AG10803 (cell line): ENCODE measurements at places on chromosomes 6 and 20.

- no peak for DNase-seq
Observed at GRCh38 chr6:96940322-96940721, 15.8 kb downstream of the KLHL32 start.

DNA sequence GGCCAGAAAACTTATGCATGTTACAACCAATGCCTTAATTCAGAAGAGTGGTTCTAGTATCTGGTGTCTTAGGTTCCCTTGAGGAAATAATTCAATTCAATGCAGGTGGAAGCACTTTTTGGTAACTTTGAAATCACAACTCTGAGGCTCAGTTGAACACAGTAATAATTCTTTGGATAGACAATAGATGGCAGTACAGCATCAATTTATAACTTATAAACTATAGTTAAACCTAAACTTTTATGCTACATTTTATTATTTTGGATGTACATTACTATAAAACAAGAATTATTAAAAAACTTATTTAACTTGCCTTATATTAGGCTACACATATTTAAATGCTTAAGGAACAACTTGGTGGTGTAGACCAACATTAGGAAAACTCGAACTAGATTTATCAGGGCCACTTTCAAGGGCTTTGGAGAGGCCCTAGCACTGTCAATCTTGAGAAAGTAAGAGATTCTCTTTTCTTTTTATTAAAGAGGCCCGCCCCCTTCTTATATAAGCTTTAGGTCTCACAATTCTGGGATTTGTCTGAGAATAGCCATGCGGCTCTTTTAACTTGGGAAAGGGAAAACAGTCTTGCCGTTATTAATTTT is 85.9 kb downstream of the CRYBG1 start:
- DNase-seq, result peak; percentile 10

- DNase-seq, result no peak
Observed at GRCh38 chr20:9981829-9982228, 53.0 kb upstream of the ANKEF1 start.

DNA sequence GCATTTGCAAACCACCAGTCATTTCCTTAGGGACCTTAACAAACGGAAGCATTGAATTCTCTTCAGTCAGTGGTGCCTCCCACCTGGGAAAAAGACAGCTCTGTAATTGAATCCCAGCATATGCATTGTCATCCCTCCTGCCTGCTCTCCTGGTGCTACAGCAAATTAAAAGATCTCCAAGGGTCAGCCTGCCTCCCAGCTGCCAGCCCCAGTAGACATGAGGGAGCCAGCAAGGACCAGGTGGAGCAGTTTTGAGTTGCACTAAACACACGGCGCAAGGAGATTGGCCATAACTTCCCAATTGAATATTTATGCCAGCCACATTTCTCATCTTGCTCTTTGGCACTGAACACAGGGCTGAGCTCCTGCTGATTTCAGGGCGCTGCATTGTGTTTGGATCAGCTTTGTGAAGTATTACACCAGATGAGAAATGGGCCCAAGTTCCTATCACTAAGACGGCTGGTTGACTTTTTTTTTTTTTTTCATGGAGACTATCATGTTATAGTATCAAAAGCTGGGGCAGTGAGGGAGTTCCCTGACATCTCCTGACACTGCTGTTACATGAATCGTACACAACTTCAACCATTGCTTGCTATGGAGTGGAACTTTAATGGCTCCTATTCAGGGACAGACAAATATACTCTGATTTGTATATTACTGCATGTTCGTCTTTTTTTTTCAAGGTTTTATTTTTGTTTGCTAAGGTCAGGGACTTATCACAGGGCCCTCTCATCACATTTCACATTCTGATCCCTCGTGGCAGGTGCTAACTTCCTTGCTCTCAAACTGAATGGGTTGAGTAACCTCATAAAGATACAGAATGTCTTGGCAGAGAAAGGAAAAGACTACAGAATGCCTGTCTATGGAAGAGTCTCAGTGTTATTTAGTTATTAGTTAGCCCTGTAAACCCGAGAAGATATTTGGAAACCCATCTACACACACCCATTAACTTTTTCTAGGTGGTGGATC is 191.1 kb downstream of the EYA4 start:
- no peak for DNase-seq

DNA sequence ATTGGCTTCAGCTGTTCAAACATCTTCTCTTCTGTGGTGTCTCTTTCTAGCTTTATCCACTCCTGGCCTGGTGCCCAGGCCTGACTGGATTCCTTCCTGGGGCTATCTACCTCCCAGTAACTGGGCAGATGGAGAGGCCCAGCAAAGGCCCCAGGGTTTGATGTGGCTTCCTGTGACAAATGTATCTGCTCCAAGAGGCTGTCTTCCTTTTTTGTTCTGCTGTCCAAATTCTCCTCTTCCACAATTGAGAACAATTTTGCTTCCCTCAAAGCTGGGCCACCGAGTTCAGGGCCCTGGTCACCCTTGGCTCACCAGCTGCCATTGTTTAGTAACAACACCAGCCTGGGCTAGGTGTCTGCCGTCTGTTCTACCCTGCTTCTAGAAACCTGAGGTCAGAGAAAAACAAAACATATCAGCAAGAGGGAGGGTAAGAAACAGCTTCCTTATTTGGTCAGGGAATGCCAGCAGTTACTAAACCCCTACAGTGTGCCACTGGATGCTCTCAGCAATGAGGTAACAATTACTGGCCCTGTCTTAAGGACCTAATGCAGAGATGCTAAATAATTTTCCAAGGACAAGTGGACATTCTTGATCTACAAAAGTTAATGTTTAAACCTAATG is 3.9 kb downstream of the ZFP57 start:
- no peak for DNase-seq

GRCh38 chr6:49205526-49205925 is 257.5 kb downstream of the MMUT start:
- DNase-seq, result no peak

DNA sequence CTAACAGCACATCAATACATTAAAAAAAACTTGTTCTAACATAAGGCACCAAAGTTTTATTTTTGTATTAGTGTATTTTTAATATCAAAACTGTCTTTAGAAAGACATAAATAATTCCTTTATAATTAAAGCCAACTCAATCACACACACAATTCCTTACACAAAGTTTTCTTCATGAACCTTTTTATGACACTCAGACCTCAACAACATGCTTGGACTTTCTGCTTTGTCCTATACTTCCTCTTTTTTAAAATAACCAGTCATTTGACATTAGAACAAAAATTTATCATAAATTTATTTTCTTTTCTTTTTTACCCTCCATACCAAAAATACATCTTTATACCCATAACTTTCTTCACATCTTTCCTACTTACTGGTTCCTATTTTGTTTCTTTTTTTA is 292.0 kb upstream of the ARID1B start:
- no peak for DNase-seq

- peak; percentile 33 for DNase-seq
Observed at GRCh38 chr6:14401246-14401645, 283.7 kb downstream of the CD83 start.

DNA sequence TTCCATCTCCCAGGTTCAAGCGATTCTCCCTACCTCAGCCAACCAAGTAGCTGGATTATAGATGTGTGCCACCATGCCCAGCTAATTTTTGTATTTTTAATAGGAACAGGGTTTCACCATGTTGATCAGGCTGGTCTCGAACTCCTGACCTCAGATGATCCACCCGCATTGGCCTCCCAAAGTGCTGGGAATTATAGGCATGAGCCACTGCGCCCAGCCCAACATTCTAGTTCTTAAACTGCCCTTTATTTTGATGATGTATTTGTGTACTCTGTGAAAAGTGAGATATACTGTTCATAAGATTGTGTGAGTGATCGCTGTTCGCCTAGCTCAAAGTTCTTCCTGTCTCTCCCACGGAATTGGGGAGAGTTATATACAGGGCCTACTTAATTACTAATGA is 93.1 kb downstream of the HFE start:
- DNase-seq, result no peak

- DNase-seq, result no peak
Observed at GRCh38 chr20:61598586-61598985, 346.5 kb downstream of the CDH4 start.

DNA sequence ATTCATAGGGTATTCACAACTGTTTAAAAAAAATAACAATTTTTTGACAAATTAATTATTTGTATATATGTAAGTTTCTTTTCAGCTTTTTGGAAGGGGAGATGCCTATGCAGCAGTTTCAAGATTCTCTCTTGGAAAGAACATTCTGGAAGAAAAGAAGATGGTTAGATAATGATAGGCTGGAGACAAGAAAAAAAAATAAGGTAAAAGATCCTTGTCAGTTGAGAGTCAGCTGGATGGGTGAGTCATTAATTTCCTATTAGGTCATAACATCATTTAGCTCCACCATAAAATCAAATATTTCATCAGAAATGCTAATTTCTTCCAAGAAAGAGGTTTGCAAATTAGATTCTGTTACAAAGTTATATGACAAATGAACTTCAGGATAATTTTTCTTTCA is 880.4 kb downstream of the EPHA7 start:
- no peak for DNase-seq

GRCh38 chr6:81939766-81940165 is 187.3 kb upstream of the TENT5A start:
- no peak for DNase-seq

GRCh38 chr6:116034327-116034726 is 26.4 kb downstream of the FRK start:
- DNase-seq, result peak; percentile 57

- DNase-seq, result no peak
Observed at GRCh38 chr6:167148021-167148420, 9.8 kb downstream of the GPR31 start.

DNA sequence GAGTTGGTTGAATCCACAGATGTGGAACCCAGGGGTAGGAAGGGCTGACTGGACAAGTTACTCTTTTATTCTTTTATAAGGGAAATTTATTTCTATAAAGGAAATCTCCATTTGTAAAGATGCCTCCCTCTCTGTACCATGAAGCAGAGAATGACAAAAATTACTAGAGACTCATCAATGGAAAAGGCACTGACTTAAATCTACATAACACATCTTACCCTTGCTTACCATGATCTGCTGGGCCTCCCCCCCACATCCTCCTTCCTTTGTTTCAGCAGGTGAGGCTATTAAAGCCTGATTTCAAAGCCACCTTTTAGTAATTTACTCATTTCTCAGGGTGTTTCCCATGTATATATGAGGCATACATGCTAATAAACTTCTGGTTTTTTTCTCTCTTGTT is 130.2 kb upstream of the HDDC2 start:
- DNase-seq, result no peak

DNA sequence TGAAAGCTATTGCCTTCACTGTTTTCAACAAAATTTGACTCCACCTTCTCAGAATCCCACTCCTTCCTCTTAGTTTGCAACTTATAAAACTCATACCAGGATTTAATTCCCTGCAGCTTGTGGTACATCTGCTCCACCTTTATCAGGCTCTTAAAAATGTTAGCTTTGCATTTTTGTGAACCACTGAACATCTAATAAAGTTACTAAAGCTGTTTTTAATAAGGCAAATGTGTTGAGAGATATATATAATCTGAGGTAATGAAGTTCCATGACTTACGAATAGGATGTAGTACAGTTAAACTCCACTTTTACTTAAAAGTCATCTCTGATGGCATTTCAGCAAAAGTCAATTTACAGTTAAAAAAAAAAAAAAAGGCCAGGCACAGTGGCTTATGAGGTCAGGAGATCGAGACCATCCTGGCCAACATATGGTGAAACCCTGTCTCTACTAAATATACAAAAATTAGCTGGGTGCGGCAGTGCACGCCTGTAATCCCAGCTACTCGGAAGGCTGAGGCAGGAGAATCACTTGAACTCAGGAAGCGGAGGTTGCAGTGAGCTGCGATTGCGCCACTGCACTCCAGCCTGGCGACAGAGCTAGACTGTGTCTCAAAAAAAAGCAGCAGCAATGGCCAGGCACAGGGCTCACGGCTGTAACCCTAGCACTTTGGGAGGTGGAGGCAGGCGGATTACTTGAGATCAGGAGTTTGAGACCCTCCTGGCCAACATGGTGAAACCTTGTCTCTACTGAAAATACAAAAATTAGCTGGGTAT is 106.2 kb downstream of the KIF13A start:
- DNase-seq, result peak; percentile 73

DNA sequence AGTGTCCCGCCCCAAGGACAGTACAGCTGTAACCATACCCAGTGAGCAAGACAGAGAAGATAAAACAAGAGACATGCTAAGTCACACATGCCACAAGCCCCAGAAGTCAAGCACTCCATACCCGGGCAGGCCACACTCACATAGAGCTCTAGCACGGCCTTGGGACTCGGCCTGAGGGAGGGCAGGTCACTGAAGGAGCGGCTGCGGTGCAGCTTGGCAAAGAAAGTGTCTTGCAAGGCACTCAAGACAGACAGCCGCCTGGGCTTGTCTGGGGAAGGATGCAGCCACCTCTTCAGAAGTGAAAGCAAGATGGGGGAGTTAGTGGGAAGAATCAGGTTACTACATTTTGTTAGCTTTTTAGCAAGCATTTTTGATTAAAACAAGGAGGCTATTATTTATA is 48.7 kb upstream of the ARMH2 start:
- DNase-seq, result no peak

- no peak for DNase-seq
Observed at GRCh38 chr6:33104887-33105286, 29.1 kb downstream of the HLA-DPB1 start.

DNA sequence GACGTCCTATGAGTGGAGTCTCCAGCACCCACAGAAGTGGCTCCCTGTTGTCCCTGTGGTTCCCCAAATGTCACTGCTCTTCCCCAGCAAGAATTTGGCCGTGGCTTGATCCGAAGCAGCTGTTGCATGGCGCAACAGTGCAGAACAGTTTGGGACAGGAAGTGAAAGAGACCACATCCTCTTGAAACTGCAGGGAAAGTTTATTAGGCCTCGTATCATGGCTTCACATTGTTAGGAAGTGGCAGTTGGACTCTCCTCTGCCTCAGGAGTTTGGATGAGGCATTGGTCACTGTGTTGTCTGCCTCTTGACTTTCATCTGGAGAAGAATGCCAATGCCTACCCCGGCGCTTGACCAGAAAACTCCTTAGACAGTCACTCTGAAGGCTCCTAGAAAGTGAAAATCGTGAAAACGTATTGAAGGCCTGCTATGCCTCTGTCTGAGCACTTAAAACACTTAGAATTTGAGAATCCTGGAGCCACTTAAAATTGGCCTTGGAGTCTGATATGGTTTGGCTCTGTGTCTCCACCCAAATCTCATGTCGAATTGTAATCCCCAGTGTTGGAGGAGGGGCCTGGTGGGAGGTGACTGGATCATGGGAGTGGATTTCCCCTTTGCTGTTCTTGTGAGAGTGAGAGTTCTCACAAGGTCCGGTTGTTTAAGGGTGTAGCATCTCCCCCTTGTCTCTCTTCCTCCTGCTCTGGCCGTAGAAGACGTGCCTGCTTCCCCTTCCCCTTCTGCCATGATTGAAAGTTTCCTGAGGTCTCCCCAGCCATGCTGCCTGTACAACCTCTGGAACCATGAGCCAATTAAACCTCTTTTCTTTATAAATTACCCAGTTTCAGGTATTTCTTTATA is 334.9 kb upstream of the JARID2 start:
- peak; percentile 52 for DNase-seq

DNA sequence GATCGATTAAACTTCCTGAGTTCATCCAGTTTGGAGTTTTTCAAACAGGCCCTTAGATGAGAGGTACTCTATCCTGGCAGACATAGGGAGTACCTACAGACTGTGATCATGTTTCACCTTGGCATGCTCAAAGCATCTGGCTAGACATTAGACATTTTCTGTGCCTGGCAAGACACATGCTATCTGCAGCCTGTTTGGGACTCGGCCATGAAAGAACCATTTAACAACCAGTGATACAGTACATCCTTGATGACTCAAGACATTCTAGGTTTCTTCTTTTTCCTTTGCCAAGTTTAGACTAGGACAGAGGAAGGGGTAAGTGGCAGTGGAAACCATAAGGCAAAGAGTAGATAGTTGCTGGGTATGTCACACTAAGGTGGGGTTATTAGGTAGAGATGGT is 15.4 kb upstream of the PAQR8 start:
- no peak for DNase-seq
